ENCODE measurements at places on chromosomes 16 and 17.

- no peak for DNase-seq
Observed at GRCh38 chr16:27840311-27841060, 223.0 kb downstream of the GSG1L start.

- DNase-seq = no peak
Observed at GRCh38 chr16:56163089-56163488, 28.2 kb upstream of the GNAO1 start.

DNA sequence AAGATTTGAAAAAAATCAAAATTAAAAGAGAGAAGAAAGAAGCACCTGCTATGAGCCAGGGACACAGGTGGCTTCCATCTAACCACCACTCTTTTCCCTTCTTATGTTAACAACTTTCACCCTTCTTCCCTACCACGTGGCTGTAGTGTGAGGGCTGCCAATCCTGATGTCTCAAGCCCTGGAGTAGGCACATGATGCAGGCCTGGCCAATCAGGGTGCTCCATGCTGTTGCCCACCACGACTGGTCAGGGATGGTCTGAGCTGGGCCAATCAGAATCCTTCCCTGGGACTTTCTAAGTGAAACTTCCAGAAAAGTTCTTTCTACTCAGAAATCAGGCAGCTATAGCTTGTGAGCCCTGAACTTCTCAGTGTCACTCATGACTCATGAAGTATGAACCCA is 140.7 kb downstream of the SDK2 start:
- DNase-seq = no peak

DNA sequence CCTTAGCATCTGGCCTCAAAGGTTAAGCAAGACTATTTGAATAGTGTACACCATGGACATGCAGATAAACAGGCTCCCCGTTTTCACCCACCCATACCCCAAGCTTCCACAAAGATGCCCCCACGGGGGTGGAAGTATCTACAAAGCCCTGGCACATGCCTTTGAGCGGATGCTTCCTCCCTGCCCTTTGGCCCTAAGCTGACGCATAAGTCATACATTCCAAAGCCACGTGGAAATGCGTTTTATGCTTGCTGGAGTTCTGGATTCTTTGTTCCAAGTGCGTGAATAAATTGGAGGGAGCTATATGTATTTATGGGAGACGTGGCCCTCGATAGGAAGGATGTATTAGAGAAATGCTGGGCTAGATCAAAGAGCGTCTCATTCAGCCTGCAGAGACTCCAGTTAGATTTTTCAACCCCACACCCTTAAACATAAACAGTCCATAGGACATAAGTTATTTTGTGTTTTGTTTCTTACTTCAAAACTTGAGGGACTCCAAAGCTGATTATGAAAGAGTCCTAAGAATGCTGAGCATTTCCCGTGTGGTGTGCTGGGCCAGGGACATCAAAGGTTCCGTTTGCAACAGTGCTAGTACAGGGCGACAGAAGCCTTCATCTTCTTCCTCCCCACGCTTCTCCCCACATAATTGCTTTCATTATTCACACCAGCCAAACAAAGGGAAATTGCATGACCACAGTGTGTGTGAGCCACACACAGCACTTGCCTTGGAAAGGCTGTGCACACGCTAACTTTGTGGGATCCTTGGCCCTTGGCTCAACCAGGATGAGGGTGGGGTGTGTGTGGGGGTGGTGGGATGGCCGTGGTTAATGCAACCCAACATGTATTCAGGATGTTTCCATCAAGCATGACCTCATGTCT is 73.6 kb downstream of the WIPI1 start:
- DNase-seq = no peak

DNA sequence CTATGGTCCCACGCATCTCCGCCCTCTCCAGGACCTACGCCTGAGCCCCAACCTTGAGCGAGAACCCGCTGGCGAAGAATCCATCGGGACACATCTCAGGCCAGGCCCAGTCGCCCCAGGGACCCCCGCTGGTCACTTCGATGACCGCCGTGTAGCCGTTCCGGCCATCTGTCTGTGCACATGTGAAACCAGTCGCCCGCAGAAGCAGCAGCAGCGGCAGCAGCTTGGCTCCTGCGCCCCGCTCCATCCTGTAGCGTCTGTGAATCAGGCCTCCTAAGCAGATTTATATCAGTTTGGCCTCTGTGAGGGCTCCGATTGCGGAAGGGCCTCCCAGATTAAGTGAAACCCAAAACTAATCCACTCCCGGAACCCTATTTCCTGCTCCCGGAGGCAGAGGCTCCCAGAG is at the start of gene VMO1:
TSS of gene VMO1 (minus strand) at position 259 of the 406 bp plus-strand sequence. CDS start at position 247, 12 bp downstream.
- no peak for DNase-seq

GRCh38 chr16:35364263-35364662 is 1904.9 kb downstream of the TP53TG3F start:
- no peak for DNase-seq

DNA sequence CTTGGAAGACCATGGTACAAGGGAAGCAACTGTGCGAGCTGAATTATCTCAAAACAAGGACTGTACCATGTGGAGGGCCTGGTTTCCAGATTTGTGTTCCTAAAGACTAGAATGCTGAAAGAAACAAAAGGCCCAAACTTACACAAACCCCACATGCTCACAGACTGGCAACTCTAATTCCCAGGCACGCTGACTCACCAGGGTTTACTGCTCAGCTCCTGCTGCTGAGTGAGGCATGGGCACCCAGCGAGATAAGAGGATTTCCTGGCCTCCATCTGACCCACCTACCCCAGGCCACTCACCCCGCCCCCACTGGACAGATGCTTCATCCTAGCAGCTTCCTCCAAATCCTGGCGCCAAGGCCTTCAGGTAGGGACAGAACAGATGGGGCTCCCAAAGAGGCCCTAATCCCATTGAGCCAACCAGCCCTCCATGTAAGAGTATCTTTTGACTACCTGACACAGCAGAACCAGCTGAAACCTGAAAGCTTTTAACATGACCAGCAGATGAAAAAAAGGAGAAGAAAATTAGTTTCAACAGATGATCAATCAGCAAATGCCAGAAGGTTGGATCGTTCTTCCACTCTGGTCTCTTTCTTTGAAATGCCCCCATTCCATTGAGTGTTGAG is 33.9 kb downstream of the DCUN1D3 start:
- no peak for DNase-seq

- DNase-seq = no peak
Observed at GRCh38 chr16:79165506-79165905, 435.0 kb downstream of the MAF start.

Measured in stimulated activated effector memory CD8-positive, alpha-beta T cell treated with anti-CD3 and anti-CD28 coated beads, Interleukin-12 subunit alpha, Interleukin-12 subunit beta, amount 100 ng/mL, for 72 hours (primary cell).